Stimulated activated CD4-positive, alpha-beta T cell treated with anti-CD3 and anti-CD28 coated beads, TNF-alpha, amount 100 ng/mL, for 4 hours (primary cell): ENCODE measurements at places on chromosomes 2 and 18.

GRCh38 chr2:120852200-120852815, 116.6 kb downstream of the GLI2 start:
- DNase-seq = no peak

DNA sequence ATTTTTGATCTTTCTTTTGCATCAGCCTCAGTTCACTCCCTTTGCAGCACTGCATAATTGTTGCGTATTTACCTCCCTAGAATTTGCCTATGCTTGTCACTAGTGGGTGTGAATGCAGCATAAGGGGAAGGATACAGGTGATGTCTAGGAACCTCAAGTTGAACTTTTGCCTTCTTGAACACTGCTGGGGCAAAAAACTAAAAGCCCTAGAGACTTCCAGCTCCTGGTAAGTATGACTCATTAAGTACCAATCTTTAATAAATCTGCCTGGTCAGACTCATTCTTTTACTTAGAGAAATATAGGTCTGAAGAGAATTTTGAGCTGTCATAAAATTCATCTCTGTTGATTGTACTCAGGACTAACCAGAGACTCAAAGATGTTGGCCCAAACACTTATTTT, 547.3 kb upstream of the FANCL start:
- no peak for DNase-seq

- DNase-seq = no peak
Measured at GRCh38 chr2:144496092-144496976, 23.6 kb downstream of the ZEB2 start.

GRCh38 chr2:129908721-129909373, 70.6 kb upstream of the RAB6C start:
- DNase-seq = no peak

- no peak for DNase-seq
Measured at GRCh38 chr2:161418715-161419637, 2.9 kb downstream of the TBR1 start.
